ENCODE measurements at places on chromosomes 7 and 10. TPM values are rescaled to one million over a fixed set of nuclear protein-coding genes. Genes with fewer than 3 reads are reported as not detected.

The MOGAT3 gene
- total RNA-seq = not detected

The TDRD1 gene
- 0.09 TPM for total RNA-seq

The ATG9B gene
- total RNA-seq = 4.6 TPM

The PRKCQ gene
- total RNA-seq = 46.5 TPM

The PRF1 gene
- total RNA-seq = 2,133 TPM

The TIMM23B gene
- total RNA-seq = 37.5 TPM

The CPXM2 gene
- not detected for total RNA-seq

The NUTM2E gene
- 0.30 TPM for total RNA-seq

The RBP3 gene
- total RNA-seq = not detected

The NSMCE4A gene
- 47.8 TPM for total RNA-seq

The GTF2IRD1 gene
- not detected for total RNA-seq

The LAMB4 gene
- not detected for total RNA-seq

The FAM25G gene
- not detected for total RNA-seq

The MYL10 gene
- not detected for total RNA-seq

The RELN gene
- total RNA-seq = not detected

The TMEM176B gene
- not detected for total RNA-seq

The PDK4 gene
- 0.78 TPM for total RNA-seq

The BBS9 gene
- total RNA-seq = 34.6 TPM

The DRGX gene
- not detected for total RNA-seq

The CLIP2 gene
- 8.5 TPM for total RNA-seq

The GDF10 gene
- total RNA-seq = not detected

The TWIST1 gene
- total RNA-seq = not detected

The DEPP1 gene
- not detected for total RNA-seq

The AKR1C4 gene
- not detected for total RNA-seq

The GIMAP2 gene
- total RNA-seq = 77.5 TPM

The WNT16 gene
- total RNA-seq = not detected

The CALCR gene
- not detected for total RNA-seq

The ZNF365 gene
- total RNA-seq = 4.0 TPM

The MSMB gene
- total RNA-seq = not detected

The PAPOLB gene
- 0.20 TPM for total RNA-seq

The CRCP gene
- total RNA-seq = 68.0 TPM

The PTPN20 gene
- total RNA-seq = 1.6 TPM

The HECW1 gene
- not detected for total RNA-seq

Measured in natural killer cell (primary cell).